ENCODE measurements at places on chromosomes 12 and 14. TPM values are rescaled to one million over a fixed set of nuclear protein-coding genes. Genes with fewer than 3 reads are reported as not detected.
A peak's percentile ranks its signal among the peaks of the same experiment; 100 is the strongest.

The STON2 gene
- polyA plus RNA-seq = 12.2 TPM

The GATC gene
- polyA plus RNA-seq = 18.8 TPM

The GLIPR1L1 gene
- polyA plus RNA-seq = not detected

GRCh38 chr12:121676190-121676589 lies 6.7 kb upstream of the MORN3 start:
- peaks cover 28% of the 10 kb centered on the region for H3K4me1 ChIP-seq
- H3K36me3 ChIP-seq = no peaks in the 10 kb centered on the region
- no peak overlapping the region for H3K4me3 ChIP-seq
- no peaks in the 10 kb centered on the region for H3K27me3 ChIP-seq
- DNase-seq = no peak
- no peak overlapping the region for H3K27ac ChIP-seq

DNA sequence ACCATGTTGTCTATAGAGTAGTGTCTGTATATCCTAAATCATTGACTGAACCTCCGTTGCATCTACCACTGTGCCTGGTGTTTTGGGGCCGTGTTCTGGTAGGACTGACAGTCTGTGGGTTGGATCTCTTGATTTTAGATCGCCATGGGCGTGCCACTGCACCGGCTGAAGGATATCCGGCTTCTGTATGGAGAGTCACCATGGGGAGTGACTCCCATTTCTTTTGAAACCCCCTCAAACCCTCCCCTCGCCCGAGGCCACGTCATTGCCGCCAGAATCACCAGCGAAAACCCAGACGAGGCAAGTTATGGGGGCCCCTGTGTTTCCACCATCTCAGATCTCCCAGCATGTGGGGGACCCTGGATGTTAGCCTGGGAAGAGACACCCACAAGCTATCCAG lies 69.1 kb downstream of the ACACB start:
- DNase-seq = no peak
- peaks cover 15% of the 10 kb centered on the region for H3K36me3 ChIP-seq
- H3K4me1 ChIP-seq = no peaks in the 10 kb centered on the region
- no peak overlapping the region for H3K4me3 ChIP-seq

The NEUROD4 gene
- polyA plus RNA-seq = not detected

DNA sequence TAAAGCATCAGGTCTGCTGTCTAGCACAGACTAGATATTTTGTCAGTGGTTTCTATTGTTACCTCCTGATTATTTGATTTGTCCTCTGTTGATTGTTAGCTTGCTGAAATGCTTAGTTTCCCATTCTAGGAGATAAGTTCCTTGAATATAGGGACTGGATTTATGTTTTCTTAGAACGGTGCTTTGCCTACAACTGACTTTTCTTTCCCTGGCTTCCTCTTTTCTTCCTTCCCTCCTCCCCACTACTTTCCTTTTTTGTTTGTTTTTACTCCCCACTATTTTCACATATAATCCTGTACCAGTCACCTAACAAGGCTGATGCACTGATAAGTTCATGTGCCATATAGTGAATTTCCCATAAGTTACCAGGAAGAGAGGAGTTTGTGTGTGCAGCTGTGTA lies 58.5 kb upstream of the METAP2 start:
- no peaks in the 10 kb centered on the region for H3K36me3 ChIP-seq
- H3K4me3 ChIP-seq = no peak overlapping the region
- no peaks in the 10 kb centered on the region for H3K27me3 ChIP-seq
- DNase-seq = no peak
- H3K4me1 ChIP-seq = peaks cover 2% of the 10 kb centered on the region

- no peak overlapping the region for H3K27ac ChIP-seq
- peak; percentile 55 for DNase-seq
- H3K27me3 ChIP-seq = no peaks in the 10 kb centered on the region
- peaks cover 7% of the 10 kb centered on the region for H3K4me1 ChIP-seq
- H3K36me3 ChIP-seq = peaks cover 11% of the 10 kb centered on the region
- H3K4me3 ChIP-seq = no peak overlapping the region
Measured at GRCh38 chr14:32826404-32827082, 112.1 kb upstream of the NPAS3 start.

Data from muscle of leg (tissue), 16 donors.